A549 (cell line): ENCODE measurements at places on chromosomes 3 and 15. TPM values are rescaled to one million over a fixed set of nuclear protein-coding genes. Genes with fewer than 3 reads are reported as not detected.

- DNase-seq: no peak
Observed at GRCh38 chr3:12727937-12728336, 31.1 kb downstream of the TMEM40 start.

- DNase-seq: no peak
Observed at GRCh38 chr3:14206548-14207177, 28.0 kb downstream of the LSM3 start.

- no peak for DNase-seq
Observed at GRCh38 chr3:179000144-179000543, 71.5 kb downstream of the ZMAT3 start.

Gene ITIH3
- polyA plus RNA-seq: 0.04 TPM in 1 of 3 replicates, not detected in the others

Gene DNASE1L3
- not detected in 3 replicates for polyA plus RNA-seq

Gene STAB1
- polyA plus RNA-seq: 0.04 to 0.07 TPM in 2 of 3 replicates, not detected in the other

GRCh38 chr3:171462224-171462623, 2.0 kb upstream of the TNIK start:
- DNase-seq: no peak

- peak; percentile 32 for DNase-seq
Observed at GRCh38 chr3:23159929-23160328, 43.2 kb upstream of the UBE2E2 start.

Gene SLC25A20
- polyA plus RNA-seq: 13.1 to 14.3 TPM (median 13.5 TPM) in 3 replicates

GRCh38 chr3:18761530-18761929, 336.4 kb upstream of the SATB1 start:
- DNase-seq: no peak

GRCh38 chr3:3264796-3265195, 85.3 kb upstream of the CRBN start:
- no peak for DNase-seq

DNA sequence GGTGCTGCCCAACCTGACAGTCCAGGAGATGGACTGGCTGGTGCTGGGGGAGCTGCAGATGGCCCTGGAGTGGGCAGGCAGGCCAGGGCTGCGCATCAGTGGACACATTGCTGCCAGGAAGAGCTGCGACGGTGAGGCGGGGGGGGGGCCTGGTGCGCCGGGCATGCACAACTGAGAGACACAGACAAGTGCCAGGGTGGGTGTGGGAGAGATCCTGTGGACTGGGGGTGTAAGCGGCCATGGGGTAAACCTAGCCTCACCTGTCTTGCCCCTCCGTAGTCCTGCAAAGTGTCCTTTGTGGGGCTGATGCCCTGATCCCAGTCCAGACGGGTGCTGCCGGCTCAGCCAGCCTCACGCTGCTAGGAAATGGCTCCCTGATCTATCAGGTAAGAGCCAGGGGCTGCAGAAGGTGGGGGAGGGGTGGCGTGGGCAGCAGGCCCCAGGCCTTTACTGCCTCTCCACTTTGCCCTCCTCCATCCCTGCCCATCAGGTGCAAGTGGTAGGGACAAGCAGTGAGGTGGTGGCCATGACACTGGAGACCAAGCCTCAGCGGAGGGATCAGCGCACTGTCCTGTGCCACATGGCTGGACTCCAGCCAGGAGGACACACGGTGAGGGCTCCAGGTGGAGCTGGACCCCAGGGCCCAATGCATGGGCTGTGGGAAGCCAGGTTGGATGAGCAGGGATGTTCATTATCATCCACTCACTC, 3.3 kb downstream of the CHRD start:
- no peak for DNase-seq

Gene GOLGA8F
- 0.03 TPM in 1 of 3 replicates, not detected in the others for polyA plus RNA-seq

GRCh38 chr3:149085828-149086231, 503 bp downstream of the HLTF start:
- DNase-seq: peak; percentile 35

DNA sequence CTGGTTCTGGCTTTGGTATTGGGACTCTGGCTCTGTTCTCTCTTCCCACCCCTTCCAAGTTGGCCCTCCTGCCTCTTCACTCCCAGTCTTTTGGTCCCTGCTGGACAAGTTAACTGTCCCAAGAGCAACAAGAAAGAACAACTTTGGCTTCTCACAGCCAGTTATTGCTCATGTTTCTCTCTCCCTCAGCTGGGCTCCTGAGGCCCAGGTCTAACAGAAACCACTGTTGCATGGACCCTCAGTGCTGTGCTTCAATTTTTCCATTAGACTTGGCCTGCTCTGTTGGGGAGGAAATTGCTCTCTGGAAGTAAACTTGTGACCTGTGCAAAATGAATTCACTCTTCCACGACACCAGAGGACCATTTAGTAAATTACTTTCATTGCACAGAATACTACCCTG, 64.5 kb downstream of the CHST2 start:
- no peak for DNase-seq

Gene GATM
- polyA plus RNA-seq: 3.4 to 4.0 TPM (median 3.7 TPM) in 3 replicates

Gene ACTC1
- polyA plus RNA-seq: 0.43 to 1.1 TPM (median 1.0 TPM) in 3 replicates

DNA sequence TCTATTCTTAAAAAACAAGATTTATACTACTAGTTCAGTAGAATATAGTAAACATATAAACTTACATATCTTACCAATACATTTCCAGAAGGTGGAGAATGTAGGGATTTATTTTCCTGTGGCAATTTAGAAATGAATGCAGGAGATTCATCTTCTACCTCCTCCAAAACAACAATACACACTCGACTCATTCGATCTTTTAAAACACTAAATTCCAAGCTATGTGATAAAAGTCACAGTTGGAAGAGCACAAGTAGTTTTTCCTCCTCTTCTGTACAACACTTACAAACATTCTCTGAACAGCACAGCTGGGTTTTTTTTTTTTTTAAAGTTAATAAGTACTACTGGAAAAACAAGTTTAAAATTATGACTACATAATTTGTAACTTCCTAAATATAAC, 1.4 kb downstream of the ANKRD28 start:
- DNase-seq: no peak

Gene VPS8
- 10.3 to 13.3 TPM (median 10.3 TPM) in 3 replicates for polyA plus RNA-seq

DNA sequence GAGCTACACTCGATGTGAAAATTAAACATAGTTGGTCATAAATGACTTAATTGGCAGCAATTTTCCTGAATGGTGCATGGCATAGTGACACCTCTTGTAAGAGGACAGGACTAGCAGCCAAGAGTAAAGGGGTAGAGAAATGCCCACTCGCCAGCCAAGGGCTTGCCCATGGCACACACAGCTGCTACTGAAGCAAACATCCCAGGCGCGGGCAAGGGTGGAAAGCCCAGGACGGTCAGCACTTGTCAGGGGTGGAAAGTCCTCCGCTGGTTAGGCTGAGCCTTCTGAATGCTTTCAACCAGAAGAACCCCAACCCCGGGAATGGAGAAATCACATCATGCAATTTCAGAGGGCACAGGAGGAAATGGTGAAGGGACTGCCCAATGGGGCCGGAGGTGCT, 31.6 kb downstream of the BDH1 start:
- no peak for DNase-seq

DNA sequence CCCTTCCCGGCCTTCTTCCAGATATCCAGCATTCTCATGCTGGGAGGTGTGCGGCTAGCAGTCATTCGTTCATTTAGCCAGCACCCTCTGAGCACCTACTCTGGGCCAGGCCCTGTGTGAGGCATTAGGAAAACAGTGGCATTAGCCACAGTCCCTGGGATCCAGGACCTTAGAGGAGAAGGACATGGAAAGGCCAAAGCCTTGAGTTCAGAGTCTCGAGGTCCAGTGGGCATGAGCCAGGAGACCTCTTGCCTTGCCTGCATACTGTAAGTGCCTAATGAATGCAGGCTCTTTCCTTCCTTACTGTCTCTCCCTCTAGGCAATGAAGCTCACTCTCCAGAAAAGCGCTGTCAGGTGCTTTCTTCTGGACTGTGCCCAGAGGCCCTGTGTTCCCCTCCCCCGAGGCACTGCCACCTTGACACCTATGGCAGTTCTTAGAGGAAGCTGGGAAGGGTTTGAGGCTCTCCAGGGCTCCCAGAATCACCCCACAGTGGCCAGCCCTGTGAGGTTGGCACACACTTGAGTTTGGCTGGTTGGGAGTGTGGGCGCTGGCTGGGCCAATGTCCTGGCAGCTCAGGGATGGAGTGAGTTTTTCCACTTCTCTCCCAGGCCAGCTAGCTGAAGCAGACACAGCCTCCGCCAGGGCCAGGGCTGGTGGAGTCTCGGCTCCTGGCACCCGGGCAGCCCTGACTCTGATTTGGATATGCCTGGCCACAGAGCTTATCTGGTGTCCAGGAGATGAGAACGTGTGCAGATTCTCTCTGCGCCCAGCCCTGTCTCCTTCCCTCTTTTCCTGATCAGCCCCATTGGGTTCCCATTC, 5.4 kb downstream of the CORO2B start:
- DNase-seq: no peak

DNA sequence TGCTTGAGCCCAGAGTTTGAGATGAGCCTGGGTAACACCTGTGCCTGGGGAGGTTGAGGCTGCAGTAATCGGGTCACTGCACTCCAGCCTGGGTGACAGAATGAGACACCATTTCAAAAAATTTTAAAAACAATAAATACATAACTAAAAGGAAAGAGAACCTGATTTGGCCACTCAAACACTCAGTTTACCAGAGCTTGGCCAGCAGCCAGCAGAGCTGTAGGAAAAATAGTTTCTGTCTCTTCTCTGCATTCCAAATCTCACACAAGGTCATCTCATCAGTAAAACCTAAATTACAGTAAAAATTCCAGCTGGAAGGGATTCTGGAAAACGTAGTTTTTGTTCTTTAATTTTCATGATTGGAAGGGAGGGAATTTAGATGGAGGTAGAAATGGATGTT, 7.8 kb upstream of the PPM1L start:
- no peak for DNase-seq

DNA sequence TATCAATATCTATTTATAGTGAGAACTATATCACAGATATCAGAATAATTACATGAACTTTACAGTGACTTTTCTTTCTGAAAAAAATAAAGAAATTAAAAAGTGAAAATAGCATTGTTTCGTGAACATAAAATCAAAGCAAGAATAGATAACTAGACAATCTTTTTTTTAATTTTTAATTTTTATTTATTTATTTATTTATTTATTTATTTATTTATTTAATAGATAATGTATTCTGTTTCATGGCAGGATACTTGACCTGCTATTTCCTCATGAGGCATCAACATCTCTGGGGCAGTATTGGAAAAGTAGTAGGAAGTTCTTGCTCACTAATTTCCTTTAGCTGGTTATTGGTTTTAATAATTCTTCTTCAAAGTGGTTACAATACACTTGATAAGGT, 33.3 kb downstream of the SLITRK3 start:
- no peak for DNase-seq

DNA sequence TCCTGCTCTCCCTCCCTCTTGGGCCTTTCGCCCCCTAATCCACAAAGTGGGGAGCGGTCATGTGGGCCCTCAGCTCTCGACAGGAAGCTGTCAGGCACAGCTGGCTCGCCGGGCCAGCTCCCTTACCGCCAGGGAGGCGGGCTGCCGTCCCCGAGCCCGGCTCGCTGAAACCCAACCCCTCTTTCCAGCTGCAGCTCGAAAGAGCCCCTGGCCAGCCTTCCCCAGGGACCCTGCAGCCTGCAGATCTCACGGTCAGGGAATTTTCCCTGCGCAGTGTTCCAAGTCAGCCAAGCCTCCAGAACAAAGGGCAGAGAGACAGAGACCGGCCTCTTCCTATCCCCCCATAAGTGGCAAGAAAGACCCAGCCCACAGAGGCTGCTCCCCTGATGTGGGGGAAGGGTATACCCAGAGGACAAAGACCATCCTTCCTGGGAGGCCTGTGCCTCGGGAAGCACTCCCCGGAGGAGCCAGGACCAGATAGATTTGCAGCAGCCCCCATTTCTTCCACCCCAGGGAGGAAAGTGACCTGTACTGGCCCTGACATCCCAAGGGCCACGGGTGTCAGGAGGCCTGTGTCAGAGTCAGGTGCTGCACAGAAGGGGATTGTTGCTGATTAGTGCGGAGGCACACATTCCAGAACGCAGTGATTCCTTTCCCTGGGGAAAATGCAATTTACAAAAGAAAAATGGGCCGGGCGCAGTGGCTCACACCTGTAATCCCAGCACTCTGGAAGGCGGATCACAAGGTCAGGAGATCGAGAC, 32.6 kb downstream of the MAGEF1 start:
- no peak for DNase-seq

GRCh38 chr3:34534013-34534412, 735.6 kb downstream of the PDCD6IP start:
- DNase-seq: no peak

GRCh38 chr15:100772892-100773520, 106.6 kb upstream of the ALDH1A3 start:
- no peak for DNase-seq

DNA sequence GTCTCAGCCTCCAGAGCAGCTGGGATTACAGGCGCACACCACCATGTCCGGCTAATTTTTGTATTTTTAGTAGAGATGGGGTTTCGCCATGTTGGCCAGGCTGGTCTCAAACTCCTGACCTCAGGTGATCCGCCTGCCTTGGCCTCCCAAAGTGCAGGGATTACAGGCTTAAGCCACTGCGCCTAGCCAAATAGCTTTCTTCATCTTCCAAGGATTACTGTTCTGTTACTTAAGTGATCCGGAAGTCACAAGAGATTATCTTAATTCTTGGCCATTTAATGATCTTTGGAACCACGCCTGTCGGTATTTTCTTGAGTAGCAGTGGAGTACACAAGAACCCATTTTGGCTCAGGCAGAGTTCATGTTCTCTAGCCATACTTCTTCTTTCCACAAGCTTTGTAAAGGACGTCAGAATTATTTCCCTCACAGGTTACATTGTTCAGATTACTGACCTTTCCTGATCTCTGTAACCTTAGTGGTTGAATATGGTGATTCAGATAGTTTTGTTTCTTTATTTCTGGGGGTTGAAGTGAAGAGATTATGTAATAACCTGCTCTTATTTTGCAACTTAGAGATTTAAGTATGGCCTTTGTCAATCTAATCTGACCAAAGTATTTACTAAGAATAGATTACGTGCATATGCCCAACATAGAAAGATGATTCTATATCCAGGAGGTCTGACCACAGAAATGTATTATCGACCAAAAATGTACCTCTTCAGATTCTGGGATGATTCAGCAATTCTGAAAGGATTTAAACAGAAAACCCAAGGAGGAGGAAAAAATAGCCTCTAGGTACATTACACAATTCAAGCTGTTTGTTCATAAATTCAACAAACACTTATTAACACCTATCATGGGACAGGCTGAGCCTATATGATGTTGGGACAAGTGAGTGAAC, 132.2 kb downstream of the GREM1 start:
- DNase-seq: peak; percentile 87

Gene GPR160
- 2.0 TPM in 3 replicates for polyA plus RNA-seq

Gene USP50
- 0.14 TPM in 1 of 3 replicates, not detected in the others for polyA plus RNA-seq

GRCh38 chr3:44499149-44499898, 21.9 kb upstream of the ZNF445 start:
- DNase-seq: no peak

- DNase-seq: peak; percentile 11
Observed at GRCh38 chr3:105812194-105812586, 56.6 kb downstream of the CBLB start.

DNA sequence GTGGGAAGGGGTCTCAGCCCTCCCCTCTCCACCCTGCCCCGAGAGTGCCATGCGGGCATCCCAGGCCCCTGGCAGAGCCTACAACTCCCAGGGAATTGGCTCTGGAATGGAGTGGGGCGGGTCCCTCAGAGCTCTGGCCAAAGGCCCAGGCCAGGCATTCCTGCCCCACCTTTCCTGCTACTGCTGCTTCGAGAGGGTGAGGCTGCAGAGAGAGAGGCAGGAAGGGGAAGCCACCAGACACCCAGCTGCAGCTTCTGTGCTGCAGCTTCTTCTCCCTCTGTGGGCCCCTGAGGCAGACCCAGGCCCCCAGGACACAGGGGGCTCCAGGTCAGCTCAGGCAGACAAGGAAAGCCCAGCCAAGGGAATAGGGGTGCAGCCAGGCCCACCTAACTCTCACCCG, 2.7 kb downstream of the ALS2CL start:
- no peak for DNase-seq
